ENCODE measurements at places on chromosomes 11 and 22. TPM values are rescaled to one million over a fixed set of nuclear protein-coding genes. Genes with fewer than 3 reads are reported as not detected.

DNA sequence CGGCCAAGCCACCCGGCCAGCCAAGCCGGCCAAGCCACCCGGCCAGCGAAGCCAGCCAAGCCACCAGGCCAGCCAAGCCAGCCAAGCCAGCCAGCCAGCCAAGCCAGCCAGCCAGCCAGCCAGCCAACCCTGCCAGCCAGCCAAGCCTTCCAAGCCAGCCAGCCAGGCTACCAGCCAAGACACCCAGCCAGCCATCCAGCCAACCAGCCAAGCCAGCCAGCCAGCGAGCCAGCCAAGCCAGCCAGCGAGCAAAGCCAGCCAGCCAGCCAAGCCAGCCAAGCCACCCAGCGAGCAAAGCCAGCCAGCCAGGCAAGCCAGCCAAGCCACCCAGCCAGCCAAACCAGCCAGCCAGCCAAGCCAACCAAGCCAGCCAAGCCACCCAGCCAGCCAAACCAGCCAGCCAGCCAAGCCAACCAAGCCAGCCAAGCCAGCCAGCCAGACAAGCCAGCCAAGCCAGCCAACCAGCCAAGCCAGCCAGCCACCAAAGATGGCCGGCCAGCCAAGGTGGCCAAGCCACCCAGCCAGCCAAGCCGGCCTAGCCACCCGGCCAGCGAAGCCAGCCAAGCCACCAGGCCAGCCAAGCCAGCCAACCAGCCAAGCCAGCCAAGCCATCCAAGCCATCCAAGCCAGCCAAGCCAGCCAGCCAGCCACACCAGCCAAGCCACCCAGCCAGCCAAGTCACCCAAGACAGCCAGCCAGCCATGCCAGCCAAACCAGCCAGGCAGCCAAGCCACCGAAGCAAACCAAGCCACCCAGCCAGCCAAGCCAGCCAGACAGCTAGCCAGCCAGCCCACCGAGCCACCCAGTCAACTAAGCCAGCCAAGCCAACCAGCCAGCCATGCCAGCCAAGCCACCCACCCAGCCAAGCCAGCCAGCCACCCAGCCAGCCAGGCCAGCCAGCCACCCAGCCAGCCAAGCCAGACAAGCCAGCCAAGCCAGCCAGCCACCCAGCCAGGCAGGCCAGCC, 28.8 kb downstream of the CCT8L2 start:
- no peak for DNase-seq

- no peak for DNase-seq
Measured at GRCh38 chr22:23248583-23248982, 68.3 kb downstream of the BCR start.

The OR51B2 gene
- not detected for total RNA-seq

The PHOX2A gene
- not detected for total RNA-seq

- DNase-seq: no peak
Measured at GRCh38 chr11:116776522-116776984, 3.8 kb upstream of the BUD13 start.

The DNAJB7 gene
- not detected for total RNA-seq

GRCh38 chr22:36104988-36105387, 55.6 kb downstream of the APOL3 start:
- DNase-seq: no peak

DNA sequence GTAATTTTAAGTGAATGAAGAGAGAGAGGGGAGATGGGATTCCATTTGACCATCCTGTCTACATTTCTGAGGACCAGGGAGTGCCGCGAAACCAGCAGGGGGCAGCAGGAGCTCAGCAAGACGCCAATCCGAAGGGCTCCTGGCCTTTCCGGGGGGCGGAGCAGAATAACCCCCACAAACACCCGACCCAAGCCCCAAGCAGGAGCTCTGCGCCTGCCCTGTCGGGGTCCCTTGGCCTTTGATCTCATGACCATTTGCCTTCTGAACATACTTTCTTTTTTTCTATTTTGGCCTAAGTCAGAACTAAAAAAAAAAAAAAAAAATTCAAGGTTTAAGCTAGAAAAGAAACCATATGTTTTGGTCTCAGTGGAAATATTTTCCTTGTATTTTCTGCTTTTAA, 21.9 kb upstream of the SCN2B start:
- DNase-seq: peak; percentile 92

The MMP12 gene
- not detected for total RNA-seq

- no peak for DNase-seq
Measured at GRCh38 chr22:32404021-32404420, 8.0 kb downstream of the RTCB start.

DNA sequence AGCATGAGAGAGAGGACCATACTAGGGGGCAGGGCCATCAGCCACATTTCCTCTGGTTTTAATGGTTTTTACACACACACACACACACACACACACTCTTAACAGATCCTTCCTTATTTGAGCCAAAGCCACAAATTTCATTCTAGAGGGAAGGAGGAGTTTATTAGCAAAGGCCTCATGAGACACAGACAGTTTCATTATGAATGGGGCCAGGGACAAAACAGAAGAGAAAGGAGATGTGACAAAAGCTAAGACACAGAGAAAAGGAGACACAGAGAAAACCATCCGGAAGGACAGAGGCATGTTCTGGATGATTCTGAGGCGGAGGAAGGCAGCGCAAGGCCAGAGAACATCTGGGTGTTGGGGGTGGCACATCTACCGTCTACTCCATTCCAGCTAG, 32.2 kb upstream of the ARFGAP3 start:
- no peak for DNase-seq

GRCh38 chr22:48941903-48942575, 885.6 kb downstream of the BRD1 start:
- DNase-seq: no peak

The OR5A1 gene
- not detected for total RNA-seq

- DNase-seq: no peak
Measured at GRCh38 chr11:95143106-95143681, 53.5 kb downstream of the ENDOD1 start.

DNA sequence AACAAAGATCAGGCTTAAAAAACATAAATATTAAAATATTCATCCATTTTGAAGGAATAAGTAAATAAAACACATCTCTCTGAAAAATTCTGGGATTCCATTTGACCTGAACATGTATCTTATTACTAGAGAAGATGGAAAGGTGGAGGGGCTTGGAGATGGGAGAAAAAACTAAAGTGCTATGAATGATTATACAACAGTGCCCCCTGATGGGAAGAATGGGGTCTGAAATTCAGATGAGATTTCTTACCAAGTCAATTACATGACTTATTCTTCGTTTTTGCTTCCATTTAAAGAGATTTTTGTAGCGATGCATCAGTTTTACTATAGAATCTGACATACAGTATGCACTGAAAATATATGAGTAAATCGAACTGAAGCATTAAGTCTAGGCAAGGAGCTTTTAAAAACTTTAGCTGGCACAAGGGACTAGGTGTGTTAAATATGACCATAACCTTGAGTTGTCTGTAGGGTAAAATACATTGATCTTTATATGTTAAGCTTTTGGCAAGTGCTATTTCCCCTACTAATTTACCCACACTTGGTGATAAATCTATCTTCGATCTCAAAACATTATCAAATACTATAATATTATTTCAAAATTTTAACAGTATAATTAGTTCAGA, 718.8 kb downstream of the CNTN5 start:
- no peak for DNase-seq

- DNase-seq: no peak
Measured at GRCh38 chr22:19929586-19930550, 11.7 kb upstream of the COMT start.

GRCh38 chr11:65118097-65118837, 766 bp upstream of the ZNHIT2 start:
- DNase-seq: no peak

The MPZL3 gene
- 45.9 TPM for total RNA-seq

GRCh38 chr22:42996646-42997365, 18.1 kb downstream of the PACSIN2 start:
- DNase-seq: no peak

GRCh38 chr11:90178751-90179150, 44.1 kb downstream of the CHORDC1 start:
- DNase-seq: no peak

The BBOX1 gene
- total RNA-seq: not detected

DNA sequence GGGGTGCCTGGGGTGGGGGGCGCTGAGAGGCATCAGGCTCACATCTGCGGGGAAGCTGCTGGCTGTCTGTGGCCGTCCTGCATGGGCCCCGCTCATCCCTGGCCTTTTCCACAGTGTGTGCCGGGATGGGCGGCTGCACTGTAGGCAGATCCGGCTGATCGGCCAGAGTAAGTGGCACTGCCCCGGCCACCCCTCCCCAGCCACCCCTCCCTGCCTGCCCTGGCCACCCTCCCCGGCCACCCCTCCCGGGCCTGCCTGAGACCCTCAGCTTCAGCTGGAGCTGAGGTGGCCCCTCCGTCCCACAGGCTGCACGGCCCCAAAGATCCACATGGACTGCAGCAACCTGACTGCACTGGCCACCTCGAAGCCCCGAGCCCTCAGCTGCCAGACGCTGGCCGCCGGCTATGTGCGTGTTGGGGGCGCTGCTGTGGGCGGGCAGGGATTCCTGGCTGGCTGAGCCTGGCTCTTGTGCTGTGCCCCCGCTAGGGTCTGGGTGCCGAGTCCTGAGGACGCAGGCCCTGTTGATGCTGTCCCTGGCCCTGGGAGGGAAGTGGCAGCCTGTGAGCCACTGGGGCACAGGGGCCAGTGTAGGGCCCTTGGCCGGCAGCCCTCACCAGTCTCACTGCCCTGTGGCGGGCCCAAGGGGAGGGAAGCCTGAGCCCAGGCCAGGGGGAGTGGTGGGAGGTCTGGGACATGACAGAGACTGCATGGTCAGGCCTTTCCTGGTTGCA, 10.9 kb downstream of the MUC2 start:
- no peak for DNase-seq

- peak; percentile 52 for DNase-seq
Measured at GRCh38 chr11:12280838-12281565, 96.4 kb upstream of the PARVA start.

DNA sequence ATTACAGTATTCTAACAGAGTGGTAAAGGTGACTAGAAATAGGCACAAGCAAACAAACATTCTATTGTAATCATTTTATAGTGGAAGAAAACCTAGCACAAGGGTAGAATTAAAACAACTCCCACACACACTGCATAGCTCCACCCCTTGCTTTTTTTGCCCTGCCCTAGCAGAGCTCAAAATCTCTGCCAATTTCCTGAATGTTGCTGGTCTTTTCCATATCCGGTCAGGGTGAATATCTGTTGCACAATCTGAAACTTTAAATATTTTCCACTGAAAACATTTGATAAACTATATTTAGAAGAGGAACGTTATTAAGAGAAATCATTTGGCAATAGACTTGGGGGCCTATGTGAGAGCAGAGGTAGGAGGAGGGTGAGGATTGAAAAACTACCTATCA, 2.7 kb downstream of the SPA17 start:
- no peak for DNase-seq

- no peak for DNase-seq
Measured at GRCh38 chr22:36358533-36359469, 29.0 kb downstream of the MYH9 start.

DNA sequence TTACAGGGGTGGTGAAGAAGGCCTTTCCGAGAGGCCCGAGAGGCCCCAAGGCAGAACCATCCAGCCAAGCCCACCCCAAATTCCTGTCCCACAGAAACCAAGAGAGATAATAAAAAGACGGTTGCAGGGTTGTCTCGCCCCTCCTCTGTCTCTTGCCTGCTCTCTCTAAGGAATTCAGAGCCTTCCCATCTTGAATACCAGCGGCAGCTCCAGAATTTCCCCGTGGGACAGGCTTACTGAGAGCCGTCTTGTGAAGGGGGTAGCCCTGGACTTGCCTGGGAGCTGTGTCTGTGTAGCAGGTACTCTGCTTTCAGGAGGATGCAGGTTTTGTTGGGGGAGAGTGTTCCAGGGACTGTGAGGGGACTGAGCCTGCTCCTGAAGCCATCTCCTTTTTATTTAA, 9.6 kb upstream of the EIF3D start:
- DNase-seq: no peak

GRCh38 chr11:125155100-125155444, 9.5 kb upstream of the PKNOX2 start:
- no peak for DNase-seq

- no peak for DNase-seq
Measured at GRCh38 chr22:26616650-26617049, 1.2 kb downstream of the CRYBB1 start.

The KRTAP5-1 gene
- not detected for total RNA-seq

The ANO5 gene
- 0.05 TPM for total RNA-seq

The MRGPRE gene
- not detected for total RNA-seq

The BTG4 gene
- not detected for total RNA-seq

DNA sequence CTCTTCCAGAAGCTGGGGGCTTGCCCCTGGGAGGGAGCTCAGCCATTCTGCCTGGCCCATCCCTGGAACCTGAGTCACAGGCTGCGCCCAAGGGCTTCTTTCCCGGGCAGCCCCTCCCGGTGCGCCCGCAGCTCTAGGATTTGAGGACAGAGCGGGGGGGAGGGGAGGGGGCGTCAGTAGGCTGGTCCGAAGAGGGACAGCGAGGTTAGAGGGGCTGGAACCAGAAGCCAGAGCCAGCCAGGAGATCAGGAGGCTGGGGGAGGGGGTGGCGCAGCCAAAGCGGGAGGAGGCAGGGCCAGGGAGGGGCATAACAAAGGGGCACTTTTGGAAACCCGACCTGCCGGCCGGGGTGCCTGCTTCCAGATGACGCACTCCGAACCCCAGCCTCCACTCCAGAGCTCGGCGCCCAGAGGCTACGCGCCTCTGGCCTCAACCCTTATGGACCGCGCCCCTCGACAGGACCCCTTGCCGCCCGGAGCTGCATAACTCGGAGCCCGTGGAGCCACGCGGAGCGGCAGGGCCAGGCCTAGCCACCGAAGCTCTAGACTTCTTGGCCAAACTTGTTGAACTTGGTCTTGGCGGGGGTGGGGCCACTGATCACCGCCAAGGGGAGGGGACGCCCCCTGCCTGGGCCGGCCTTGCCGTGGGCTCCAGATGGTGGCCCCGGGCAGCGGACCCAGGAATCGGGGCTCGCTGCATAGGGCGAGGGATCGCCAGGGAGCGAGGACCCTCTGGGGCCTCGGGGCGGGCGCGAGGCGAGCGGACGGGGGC, 744 bp downstream of the PACSIN3 start:
- DNase-seq: peak; percentile 25

GRCh38 chr11:44011797-44012196, 36.0 kb upstream of the ACCSL start:
- no peak for DNase-seq

The RTN4R gene
- 2.2 TPM for total RNA-seq
